ENCODE measurements at places on chromosomes 5 and 9.

GRCh38 chr9:127555840-127556820, 55.9 kb upstream of the STXBP1 start:
- DNase-seq = peak; percentile 46

GRCh38 chr9:84141741-84142370, 161.3 kb downstream of the RMI1 start:
- DNase-seq = no peak

DNA sequence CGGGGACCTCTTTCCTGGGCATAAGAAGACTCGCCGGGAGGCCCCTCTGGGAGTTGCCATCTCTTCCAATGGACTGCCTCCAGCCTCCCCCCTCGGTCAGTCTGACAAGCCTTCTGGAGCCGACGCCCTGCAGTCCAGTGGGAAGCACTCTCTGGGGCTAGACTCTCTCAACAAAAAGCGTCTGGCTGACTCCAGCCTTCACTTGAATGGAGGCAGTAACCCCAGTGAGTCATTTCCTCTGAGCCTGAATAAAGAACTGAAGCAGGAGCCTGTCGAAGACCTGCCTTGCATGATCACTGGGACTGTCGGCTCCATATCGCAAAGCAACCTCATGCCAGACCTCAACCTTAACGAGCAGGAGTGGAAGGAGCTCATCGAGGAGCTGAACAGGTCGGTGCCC, 28.4 kb upstream of the LTC4S start:
- no peak for DNase-seq

DNA sequence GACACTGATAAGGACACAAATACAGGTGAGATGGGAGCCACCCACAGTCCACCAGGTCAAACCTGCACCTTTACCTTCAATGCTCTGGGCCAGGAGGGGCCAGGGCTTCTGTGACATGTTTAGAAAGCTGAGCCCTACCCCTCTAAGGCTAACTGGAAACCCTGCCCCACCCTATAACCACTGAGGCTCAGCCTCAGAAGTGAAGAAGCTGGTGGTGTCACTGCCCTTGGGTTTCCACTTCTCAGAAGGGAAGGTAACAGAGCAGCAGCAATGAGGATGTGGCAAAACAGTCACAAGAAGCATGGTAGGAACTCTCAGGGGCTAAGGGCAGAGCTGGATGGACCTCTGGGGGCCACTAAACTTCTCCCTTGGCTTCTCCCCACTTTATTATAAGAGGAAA, 6.0 kb downstream of the PDGFRB start:
- DNase-seq = no peak

DNA sequence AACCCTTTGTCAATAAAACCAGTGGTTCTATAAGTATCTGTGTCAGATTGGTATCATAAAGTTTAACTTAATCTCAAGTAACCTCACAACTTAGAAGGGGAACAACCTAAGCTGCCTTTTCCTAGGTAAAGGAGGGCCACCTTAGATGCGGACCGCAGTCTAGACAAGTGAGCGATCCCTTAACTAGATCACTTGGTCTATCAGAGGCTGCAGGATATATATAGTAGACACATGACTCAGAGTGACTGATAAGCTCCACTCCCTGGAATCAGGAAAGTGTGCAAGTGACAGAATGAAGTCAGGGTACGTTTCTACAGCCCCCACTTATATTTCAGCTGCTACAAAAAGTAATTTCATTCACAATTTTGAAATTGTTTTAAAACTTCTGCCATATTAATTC, 7.4 kb downstream of the REEP5 start:
- no peak for DNase-seq

GRCh38 chr5:73370640-73371583, 77.7 kb downstream of the FOXD1 start:
- DNase-seq = no peak

- no peak for DNase-seq
Measured at GRCh38 chr9:75176037-75176436, 87.7 kb downstream of the OSTF1 start.

GRCh38 chr9:136848393-136849037, 694 bp upstream of the PHPT1 start:
- DNase-seq = no peak

DNA sequence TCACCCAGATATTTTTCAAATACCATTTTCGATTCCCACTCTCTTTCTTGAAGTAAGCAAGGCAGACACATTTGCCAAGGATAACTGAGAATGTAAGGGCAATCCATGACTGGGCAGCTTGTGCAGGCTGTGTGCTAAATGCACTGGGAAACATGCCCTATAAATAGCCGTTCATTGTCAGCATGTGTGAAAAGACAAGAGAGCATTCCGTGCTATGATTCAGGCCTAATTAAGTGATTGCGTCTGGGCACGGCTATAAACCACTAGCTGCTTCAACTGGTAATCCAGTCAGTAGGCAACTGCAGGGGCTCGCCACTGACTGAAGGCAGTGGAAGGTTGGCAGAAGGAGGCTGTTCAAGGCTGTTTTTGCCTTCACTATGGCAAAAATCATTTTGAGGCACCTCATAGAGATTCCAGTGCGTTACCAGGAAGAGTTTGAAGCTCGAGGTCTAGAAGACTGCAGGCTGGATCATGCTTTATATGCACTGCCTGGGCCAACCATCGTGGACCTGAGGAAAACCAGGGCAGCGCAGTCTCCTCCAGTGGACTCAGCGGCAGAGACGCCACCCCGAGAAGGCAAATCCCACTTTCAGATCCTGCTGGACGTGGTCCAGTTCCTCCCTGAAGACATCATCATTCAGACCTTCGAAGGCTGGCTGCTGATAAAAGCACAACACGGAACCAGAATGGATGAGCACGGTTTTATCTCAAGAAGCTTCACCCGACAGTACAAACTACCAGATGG, at the start of gene HSPB3:
Gene HSPB3, plus strand, starts transcription at position 287 of the 745 bp plus-strand sequence. Its CDS starts 91 bp downstream, at position 378.
- DNase-seq = no peak

DNA sequence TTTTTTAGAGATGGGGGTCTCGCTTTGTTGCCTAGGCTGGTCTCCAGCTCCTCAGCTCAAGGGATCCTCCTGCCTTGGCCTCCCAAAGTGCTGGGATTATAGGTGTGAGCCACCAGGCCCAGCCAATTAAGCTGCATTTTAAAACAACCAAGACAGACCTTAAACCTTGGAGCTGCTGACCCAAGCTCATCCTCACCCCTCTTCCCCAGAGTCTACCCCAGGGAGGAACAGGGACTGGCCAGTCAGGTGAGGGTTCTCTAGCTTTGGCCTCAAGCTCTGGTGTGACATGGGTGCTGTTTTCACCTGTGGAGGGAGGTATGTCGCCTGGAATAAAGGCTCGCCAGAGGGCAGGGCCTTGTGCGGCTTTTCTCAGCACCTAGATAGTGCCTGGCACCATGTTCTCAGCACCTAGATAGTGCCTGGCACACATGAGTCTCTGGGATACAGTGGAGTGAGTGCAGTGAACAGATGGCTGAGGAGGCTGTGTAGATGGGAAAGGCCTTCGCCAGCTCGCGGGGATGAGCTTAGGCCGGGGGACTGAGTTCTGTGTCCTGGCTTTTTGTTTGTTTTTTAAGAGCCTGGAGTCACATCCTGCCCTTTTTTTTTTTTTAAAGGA, 7.4 kb downstream of the CDK9 start:
- DNase-seq = no peak

DNA sequence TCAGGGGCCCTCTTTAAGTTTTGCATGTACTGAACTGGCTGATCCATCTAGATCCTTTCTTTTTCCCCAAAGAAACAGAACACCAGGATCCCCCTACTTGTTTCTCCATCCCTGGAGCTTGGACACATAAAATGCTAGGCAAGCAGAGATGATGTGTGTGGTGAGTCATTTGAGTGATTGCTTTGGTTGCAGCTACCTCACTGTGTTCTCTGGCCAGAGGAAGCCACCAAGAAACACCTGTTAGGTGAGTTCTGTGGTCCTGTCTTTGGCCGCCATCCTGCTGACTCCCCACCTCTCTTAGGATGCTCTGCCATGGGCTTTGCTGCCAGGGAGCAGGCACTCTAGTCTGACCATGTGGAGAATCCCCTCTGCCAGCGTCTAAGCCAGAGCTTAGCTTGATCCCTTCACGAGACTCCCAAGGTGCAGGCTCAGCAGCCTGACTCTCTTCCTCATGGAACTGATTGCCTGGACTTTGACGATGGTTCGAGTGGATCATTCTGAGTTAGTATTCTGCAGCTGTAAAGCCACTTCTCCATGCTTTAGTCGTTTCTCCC, 27.3 kb upstream of the DENND1A start:
- no peak for DNase-seq

DNA sequence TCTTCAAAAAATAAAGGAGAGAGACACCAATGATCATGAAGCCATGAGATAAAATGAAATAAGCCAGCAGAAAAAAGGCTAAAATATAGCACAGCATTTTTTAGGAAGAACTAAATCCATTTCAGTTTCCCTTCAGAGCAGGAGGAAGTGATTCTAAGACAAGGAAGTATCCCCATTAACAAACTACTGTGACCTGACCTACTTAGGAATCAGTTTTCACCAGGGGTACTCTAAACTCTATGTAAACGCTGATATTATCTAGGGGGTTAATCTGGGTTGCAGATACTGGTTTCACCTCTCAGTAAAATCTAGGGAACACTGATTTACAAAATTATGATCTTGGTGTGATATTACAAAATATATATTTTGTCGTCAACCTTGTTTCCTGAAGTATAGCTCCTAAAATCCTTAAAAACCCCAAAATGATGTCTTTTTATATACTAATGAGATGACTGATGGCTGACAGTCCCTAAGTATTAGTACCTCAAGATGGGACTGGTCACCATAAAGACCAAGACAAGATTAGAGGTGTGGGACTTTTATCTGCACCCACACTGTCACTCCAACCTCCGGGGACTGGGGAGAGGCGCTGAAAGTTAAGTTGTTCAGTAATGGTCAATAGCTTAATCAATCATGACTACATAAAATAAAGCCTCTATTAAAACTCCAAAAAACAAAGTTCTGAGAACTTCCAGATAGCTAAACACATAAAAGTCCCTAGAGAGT, 2.9 kb upstream of the FNBP1 start:
- DNase-seq = no peak

DNA sequence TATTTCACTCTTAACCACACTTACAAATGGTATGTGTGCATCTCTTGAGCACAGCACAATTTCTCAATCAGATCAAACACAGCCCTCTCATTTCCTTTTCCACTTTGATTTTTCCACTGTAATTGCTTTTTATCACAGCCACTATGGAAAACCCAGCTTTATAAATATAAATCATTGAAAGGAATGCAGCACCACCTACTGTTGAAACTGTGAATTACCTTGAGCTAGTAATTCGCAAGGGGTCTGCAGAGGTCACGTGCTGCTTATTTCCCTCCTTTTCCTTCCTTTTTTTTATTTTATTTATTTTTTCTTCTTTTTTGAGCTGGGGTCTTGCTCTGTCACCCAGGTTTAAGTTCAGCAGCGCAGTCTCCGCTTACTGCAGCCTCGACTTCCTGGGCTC, 76.9 kb downstream of the CDH6 start:
- DNase-seq = no peak

- no peak for DNase-seq
Measured at GRCh38 chr5:54404568-54404967, 50.9 kb upstream of the HSPB3 start.

GRCh38 chr5:150376799-150377771, 19.6 kb downstream of the TCOF1 start:
- DNase-seq = no peak

DNA sequence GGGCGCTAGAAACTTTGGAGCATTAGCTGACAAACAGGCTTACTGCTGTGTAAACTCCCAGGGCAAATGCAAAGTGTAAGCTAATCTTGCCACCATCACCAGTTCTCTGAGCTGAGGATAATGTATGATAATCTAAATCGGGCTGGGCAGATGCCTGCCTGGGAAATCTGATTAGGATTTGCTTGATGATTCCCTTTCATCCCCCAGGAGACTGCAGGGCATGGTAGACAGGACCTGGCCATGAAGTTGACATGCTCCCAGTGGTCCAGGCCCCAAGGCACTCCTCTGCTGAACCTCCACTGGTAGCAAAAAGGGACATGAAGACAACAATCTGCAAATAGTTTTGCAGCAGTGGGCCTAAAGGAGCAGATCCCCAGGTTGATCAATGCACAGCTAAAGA, 317.5 kb downstream of the SPOCK1 start:
- no peak for DNase-seq

GRCh38 chr9:97682242-97682641, 14.9 kb downstream of the XPA start:
- no peak for DNase-seq

- no peak for DNase-seq
Measured at GRCh38 chr9:74336161-74336560, 161.0 kb upstream of the RORB start.

GRCh38 chr5:83802686-83803085, 82.0 kb upstream of the HAPLN1 start:
- DNase-seq = no peak

GRCh38 chr5:110968246-110969005, 103.1 kb upstream of the TSLP start:
- no peak for DNase-seq

GRCh38 chr9:131523451-131524435, 7.3 kb downstream of the UCK1 start:
- no peak for DNase-seq

DNA sequence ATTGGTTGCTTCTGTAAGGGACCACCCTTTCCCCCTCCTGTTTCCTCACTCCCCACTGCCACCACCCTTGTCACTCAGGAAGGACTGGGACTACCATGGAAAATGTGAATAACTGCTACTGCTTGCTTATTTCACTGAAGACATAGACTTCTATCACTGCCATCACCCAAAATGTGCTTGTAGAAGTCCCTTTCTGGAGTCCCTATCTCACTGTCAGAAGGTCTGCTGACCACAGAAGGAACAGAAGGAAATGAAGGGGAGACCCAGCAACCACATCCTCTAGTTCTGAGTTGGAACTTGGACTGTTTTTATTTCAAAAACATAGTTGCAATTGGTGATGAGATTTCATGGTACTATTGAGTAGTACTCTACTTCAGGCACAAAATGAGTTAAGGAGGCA, 122.5 kb downstream of the NPR3 start:
- DNase-seq = no peak

- DNase-seq = no peak
Measured at GRCh38 chr9:132451276-132451675, 41.3 kb downstream of the CFAP77 start.

- DNase-seq = no peak
Measured at GRCh38 chr9:107260437-107261081, 22.5 kb upstream of the RAD23B start.

- no peak for DNase-seq
Measured at GRCh38 chr5:73973135-73973534, 347.1 kb downstream of the ARHGEF28 start.

- no peak for DNase-seq
Measured at GRCh38 chr9:129245276-129245675, 67.2 kb upstream of the IER5L start.

GRCh38 chr5:138903130-138903775, 28.1 kb upstream of the LRRTM2 start:
- DNase-seq = no peak

- DNase-seq = no peak
Measured at GRCh38 chr5:7802855-7803254, 48.1 kb downstream of the CFAP90 start.

- no peak for DNase-seq
Measured at GRCh38 chr9:69463497-69464068, 138.6 kb downstream of the ENTREP1 start.

GRCh38 chr5:119290161-119290569, 65.7 kb upstream of the TNFAIP8 start:
- DNase-seq = no peak

Data from stimulated activated CD4-positive, alpha-beta T cell treated with anti-CD3 and anti-CD28 coated beads, Interleukin-15, amount 100 ng/mL, for 1 hour (primary cell).